ENCODE measurements at places on chromosomes 13 and 19.

DNA sequence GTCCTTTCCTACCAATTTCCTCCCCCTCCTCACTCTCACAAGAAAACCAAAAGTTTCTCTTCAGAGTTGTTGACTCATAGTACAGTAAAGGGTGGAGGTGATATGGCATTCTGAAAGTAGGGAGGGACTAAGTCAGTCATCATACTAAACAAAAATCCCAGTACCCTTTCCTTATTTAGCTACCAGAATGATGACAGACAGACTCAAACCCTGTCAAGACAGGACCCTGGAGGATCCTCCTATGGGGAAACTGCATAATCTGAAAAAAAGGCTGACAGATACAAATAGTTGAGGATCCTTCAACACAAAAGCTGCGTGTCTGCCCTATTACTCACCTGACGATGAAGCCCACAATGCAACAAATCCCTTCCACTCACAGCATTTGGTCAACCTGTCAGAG is 55.5 kb downstream of the CYSLTR2 start:
- DNase-seq: no peak

GRCh38 chr19:31976775-31977536 is 368.5 kb upstream of the ZNF507 start:
- DNase-seq: no peak

DNA sequence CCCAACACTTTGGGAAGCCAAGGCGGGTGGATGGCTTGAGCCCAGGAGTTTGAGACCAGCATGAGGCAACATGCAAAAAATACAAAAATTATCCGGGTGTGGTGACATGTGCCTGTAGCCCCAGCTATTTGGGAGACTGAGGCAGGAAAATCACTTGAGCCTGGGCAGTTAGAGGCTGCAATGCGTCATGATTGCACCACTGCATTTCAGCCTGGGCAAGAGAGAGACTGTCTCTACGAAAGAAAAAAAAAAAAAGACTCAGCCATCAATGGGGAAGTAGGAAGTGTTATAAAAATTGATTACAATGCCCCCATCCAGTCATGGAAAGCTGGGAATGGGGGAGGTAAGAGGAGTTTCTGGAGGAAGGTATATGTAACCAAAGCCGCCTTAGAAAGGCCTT is 5.4 kb downstream of the TYK2 start:
- DNase-seq: no peak

- no peak for DNase-seq
These were observed 4.2 kb upstream of the PLIN4 start for GRCh38 chr19:4522291-4523002.

DNA sequence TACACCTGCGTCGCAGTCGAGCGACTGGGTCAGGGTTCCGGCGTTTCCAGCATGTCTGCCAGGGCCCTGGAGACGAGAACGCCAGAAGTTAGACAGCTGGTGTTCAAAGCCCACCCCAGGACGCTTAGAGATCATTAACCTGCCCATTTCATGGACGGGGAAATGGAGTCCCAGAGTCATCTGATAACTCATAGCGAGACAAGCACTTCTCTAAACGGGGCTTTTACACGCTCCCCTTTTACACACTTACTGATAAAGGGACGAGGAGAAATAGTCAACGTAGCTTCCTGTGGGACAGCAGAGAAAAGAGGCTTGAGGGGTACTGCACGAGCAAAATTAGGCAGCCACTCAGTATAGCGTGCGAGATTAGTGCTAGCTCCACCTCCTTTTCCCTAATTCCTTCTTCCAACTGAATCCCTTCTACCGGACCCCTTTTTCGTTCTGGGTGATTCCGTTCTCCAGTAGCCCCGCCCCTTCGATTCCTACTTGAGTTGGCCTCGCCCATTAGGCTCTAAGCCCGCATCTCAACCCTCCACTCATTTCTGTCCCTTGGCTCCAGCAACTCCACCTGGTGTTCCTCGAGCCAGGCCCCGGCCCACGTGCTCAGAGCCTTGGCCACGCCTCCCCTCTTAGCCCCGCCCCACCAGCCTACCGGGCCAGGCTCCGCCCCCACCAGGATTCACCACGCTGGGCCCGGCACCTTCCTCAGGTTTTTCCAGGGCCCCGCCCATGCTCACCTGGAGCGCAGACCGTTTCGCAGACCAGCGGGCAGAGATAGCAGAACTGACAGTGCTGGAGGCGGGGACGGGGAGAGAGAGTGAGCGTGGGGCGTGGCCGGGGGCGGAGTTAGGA is 3.7 kb downstream of the HRC start:
- peak; percentile 49 for DNase-seq

DNA sequence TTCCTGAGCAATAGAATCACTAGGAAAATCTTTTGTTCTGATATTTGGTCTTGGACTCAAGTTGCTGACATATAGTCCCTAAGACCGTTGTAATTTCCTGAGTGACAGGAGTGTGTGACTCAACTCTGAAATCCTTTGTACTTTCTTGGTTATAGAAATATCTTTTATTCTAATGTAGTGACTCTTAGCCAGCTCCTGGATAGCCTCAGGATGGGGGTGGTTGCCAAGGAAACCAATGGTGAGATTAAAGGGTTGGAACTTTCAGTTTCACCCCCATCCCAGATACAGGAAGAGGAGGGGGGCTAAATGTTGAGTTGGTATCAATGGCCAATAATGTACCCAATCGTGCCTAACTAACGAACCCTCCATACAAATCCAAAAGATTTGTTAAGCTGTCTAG is 41.8 kb downstream of the MBD3L2B start:
- DNase-seq: no peak
